AG08396 (cell line): ENCODE measurements at places on chromosomes 4 and X.

DNA sequence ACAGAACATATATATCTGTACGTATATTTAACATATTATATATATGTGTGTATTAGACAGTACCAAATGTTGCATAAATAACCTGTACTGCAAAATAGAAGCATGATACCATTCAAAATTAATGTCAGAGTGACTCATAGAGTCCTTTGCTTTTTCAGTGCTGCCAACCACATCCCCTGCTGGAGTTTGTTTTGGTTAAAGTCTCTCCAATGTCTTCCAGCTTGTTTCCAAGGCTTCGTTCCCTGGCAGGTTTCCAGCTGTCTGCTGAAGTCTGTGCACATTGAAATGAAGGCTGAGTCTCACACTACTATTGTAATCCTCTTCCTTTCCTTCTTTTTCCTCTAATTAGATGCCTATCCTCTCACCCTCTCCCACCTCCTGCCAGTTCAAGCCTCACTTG, 14.9 kb downstream of the NRK start:
- no peak for DNase-seq

DNA sequence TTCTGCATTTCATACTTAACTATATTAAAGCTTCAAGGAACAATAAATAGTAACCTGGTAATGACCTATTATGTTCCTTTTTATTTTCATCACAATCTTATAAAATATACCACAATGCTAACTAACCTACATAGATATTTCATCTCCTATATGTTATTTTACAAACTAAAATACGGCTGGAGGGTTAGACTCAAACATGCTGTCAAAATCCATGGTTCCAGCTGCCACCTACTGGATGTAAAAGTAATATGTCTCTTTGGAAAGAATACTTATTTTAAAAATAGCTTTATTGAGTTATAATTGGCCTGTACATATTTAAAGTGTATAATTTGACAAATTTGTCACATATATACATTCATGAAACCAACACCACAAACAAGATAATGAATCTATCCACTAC, 15.0 kb downstream of the RGN start:
- peak; percentile 30 for DNase-seq

- no peak for DNase-seq
These were observed 83.8 kb downstream of the FHDC1 start for GRCh38 chr4:153019906-153020305.

DNA sequence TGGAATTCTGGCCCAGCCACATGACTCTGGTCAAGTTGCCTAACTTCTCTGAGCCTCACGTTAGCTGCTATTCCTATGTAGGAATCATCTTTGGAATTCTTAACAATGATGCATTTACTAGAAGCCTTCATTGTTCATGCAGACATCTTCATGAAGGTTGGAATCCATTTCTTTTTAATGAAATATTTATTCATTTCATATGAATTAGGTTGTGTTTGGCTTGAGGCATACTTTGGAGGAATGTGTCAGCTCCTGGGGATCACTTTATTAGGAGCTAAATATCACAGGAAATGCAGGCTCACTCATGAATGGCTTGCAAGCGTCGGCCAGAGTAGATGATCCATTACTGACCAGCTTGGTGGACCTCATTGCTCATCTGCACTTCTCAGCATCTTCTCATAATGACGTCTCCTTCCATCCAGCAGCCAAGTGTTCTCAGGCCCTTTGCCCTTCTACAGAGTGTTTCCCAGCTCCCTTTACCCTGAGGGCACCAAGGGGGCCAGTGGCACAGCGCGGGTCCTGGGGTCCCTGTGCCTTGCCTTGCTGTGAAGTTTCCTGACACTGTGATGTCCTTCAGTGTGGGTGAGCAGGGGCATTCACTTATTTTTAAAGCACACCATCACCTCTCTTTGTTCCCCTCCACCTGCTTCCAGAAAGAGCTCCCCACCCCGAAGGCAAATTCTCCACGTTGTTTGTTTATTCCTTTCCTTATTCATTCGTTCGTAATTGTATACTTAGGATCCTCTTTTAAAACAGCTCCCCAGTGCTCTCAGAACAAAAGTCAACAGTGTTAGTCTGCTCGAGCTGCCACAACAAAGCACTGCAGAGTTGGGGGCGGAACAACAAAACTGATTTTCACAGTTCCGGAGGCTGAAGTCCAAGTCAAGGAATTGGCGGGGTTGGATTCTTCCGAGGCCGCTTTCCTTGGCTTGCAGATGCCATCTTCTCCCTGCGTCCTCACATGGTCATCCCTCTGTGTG, 106.8 kb downstream of the STK32B start:
- no peak for DNase-seq

GRCh38 chrX:130895299-130895698, 7.7 kb downstream of the ENOX2 start:
- no peak for DNase-seq

- DNase-seq, result no peak
These were observed 50.3 kb downstream of the MED28 start for GRCh38 chr4:17664755-17665154.

DNA sequence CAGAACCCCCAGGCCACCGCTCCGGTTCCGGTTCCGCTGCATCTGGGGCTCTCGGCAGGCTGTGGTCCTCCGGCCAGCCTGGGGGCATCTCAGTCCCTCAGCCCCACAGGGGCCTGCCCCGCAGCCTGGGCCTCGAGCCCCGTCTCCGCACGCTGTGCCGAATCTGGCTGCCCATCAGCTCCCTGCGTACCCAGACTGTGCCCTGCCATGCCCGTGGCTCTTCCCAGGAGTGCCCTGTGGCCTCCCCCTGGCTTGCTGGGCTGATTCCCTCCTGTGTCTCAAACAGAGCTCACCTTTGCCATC, 830 bp upstream of the MSANTD1 start:
- DNase-seq, result no peak
